ENCODE measurements at places on chromosomes 5 and 9.

GRCh38 chr5:82278711-82279370 is 687 bp upstream of the RPS23 start:
- no peak for DNase-seq

DNA sequence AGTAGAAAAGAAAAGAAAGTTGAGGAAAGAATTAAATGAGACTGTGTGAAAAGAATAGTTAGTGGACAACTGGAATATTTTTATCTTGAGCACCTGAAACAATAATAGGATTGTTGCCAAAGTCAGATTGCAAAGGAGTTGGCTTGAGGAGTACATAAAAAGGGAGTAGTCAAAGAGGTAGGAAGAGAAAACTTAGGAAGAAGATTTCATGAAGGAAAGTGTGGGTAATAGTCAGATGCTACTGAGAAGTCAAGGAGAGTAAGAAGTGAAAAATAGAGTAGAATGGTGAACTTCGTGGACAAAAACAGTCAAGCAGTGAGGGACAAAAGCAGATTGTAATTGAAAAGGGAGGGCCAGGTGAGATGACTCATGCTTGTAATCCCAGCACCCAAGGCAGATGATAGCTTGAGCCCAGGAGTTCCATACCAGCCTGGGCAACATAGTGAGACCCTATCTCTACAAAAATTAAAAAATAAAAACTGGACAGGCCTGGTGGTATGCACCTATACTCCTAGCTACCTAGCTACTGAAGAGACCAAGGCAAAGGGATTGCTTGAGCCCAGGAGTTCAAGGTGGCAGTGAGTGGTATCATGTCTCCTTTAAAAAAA is 178.9 kb downstream of the NIPBL start:
- DNase-seq = no peak

- DNase-seq = no peak
Measured at GRCh38 chr9:35552376-35552775, 52.7 kb upstream of the TESK1 start.

GRCh38 chr5:43648499-43649124 is 45.6 kb downstream of the NNT start:
- DNase-seq = no peak

- no peak for DNase-seq
Measured at GRCh38 chr9:72299017-72299603, 65.9 kb downstream of the ZFAND5 start.

DNA sequence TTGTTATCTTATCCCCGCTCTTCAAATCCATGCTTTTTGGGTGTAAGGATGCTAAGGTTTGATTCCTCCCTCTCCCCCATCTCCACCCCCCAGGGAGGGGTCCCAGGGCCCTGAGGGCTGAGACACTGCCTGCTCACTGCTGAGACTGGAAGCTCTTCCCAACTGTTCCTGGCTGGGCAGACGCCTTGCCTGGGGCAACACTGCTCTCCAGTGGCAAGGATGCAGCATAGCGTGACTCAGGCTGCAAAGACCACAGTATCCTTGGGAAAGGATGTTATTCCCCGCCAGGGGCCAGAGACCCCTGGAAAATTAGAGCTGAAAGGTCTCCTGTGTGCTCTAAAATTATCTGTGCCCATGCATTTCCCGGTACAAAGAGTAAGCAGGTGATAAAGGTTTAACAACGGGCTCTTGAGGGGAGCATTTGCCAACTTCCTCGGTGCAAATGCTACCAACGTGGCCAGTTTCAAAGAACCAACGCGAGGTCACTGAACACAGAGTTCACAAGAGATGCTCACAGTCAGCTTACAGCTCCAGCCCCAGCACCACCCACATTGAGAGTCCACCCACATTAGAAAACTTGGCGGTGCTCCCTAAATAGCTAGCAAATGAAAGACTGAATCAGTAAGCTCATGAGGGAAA is 271.9 kb downstream of the NSG2 start:
- DNase-seq = peak; percentile 14

- no peak for DNase-seq
Measured at GRCh38 chr5:12399868-12400267, 495.6 kb upstream of the CTNND2 start.

GRCh38 chr5:112914584-112914983 is 7.4 kb downstream of the REEP5 start:
- DNase-seq = no peak

GRCh38 chr9:105957830-105958229 is 263.5 kb downstream of the TMEM38B start:
- DNase-seq = no peak

GRCh38 chr9:33320568-33321261 is 30.4 kb downstream of the NFX1 start:
- no peak for DNase-seq

DNA sequence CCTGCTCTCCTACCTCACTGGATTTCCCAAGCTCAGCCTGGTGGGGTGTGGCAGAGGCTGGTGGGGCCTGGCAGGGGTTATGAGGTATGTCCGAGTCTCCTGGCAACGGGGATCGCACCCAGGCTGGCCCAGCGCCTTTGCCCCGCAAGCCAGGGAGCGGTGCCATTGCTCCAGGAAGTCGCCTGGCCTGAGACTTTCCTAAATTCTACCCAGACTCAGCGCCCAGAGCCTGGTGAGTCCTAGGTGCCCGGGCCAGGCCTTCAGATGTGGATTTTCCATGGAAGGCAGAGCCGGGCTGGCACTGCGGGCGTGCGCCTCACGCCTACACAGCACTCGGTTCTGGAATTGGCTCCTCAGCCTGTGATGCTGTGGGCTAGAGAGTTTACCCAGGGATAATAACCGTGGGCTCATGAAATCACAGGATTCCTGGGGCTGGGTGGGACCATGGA is 155.4 kb upstream of the COL5A1 start:
- no peak for DNase-seq

- DNase-seq = no peak
Measured at GRCh38 chr9:122286764-122287163, 22.1 kb downstream of the MRRF start.

GRCh38 chr5:583645-584044 is 28.5 kb upstream of the CEP72 start:
- DNase-seq = no peak

GRCh38 chr5:124951661-124952060 is 205.2 kb upstream of the ZNF608 start:
- DNase-seq = no peak

DNA sequence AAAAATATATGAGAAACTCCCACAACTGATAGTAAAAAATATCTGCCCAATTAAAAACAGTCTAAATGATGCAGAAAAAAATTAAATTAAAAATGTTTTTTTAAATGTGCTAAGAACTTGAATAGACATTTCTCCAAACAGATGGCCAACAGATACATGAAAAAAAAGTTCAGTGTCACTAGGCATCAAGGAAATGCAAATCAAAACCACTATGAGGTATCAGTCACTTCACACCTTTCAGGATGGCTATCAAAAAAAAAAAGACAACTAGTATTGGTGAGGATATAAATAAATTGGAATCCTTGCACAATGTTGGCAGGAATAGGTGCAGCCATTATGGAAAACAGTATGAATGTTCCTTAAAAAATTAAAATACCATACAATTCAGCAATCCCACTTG is 16.6 kb downstream of the ZNF131 start:
- no peak for DNase-seq

DNA sequence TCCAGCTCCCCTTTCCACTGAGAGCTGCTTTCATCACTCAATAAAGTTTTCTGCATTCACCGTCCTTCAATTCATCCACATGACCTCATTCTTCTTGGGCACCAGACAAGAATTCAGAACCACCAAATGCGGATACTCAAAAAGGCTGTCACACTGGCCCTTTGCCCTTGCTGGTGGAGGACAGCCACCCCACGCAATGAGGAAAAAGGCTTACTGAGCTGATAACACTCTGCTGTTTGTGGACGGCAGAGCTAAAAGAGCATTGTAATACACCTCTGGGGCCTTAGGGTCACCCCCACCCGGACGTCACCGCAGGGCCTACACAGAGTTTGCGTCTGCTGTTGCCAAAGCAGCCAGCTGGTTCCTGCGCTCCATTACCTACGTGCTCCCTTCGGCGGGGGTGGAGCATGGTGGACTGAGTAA is 51.2 kb upstream of the ZNF608 start:
- DNase-seq = no peak

GRCh38 chr5:141848744-141849414 is 29.3 kb downstream of the PCDH1 start:
- no peak for DNase-seq

GRCh38 chr5:115033861-115034260 is 135.8 kb downstream of the TRIM36 start:
- no peak for DNase-seq

GRCh38 chr5:82894716-82895115 is 182.5 kb downstream of the TMEM167A start:
- no peak for DNase-seq

DNA sequence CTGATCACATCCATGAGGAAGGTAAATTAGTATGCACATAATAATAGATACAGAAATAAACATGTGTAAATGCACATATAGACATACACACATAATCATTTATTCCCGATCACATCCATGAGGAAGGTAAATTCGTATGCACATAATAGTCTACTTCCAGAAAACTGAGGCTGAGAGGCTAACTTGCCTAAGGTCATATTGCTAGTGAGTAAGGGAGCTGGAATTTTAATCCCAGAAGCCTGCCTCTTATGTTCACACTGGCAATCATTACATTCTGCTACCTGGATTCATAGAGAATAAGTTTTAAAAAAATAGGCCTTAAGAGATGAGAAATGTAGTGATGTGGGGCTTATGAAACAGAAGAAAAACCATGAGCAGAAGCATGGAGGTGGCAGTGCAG is 716.3 kb downstream of the BRINP1 start:
- DNase-seq = no peak

DNA sequence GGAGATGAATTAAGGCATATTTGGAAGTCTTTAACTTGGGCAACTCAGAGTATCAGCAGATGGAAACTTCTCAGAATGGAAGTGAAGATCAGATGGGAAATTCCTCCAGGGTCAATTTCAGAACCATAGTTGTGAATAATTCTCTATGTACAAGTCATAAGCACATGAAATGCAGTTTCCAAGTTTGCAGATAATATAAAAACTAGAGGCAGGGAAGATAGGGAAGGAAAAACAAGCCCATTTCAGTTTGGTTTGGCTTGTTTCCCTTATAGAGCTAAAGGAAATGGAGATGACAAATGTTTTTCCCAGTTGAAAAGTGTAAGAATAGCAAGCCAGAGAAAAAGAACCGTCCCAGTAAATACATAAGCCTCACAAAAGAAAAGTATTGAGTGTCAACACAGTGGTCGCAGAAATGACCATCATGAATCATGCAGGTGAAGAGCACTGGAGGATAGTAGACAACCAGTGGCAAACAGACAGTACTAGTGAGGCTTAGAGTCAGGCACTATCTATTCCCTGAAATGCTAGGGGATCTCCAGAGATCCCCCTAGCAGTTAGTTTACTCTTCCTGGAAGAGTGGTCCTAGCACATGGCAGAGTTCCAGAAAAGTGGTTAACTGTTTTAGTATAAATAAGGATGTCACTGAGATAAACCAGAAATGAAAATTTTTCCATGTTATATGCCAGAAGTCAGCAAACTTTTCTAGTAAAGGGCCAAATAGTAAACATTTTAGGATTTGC is 245.9 kb downstream of the SAXO1 start:
- DNase-seq = no peak

DNA sequence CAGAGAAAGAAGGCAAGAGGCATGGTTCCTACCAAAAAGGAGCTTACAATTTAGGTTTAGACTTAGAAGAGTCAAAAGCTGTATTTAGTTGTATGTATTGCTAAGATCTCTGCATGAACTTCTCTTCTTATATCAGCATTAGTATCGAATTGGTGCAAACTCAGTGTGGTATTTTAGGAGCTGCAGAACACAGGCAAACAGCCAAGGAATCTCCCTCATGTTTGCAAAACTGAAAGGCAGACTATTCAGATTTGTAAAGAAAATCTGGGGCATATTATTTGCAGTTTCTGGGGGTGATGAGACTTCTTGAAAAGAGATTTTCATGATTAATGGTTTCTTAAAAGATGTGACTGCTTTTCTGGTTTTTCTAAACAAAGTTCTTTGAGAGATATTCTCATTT is 252.7 kb downstream of the CEMIP2 start:
- DNase-seq = no peak

DNA sequence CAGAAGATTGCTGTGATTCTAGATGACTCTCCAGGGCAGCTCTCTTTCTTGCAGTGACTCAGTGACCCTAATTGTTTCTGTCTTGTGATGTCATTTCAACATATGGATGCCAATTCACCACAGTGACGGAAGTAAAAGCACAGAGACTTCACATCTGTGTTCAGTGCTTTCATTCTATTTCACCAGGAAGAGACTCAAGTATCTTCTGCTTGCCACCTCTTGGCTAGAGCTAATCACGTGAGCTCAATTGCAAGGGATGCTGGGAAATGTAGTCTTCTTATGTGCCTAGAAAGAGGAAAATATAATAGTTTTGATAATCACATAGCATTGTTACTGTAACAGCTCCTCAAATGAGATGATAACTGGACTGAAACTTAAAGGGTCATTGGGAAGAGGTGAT is 453.3 kb upstream of the KLF4 start:
- no peak for DNase-seq

- DNase-seq = no peak
Measured at GRCh38 chr5:38369692-38370091, 111.3 kb downstream of the EGFLAM start.

DNA sequence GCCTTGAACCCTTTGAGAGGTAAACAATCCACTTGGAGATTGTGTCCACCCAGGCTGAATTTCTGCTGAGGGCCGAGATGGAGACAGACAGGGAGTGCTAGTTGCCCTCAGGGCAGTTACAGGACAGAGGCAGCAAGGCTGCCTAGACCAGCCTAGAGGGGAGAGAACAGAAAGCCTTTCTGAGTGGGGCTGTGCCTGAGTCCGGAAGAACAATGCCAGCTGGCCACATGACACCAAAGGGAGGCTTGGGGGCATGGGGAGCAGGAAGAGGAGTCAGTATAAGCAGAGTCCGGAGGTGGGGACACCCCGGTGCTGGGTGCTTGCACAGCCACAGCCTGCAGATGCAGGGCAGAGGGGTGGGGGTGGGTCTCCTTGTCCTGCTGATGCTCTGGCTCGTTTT is 145.7 kb downstream of the CFAP90 start:
- DNase-seq = no peak

DNA sequence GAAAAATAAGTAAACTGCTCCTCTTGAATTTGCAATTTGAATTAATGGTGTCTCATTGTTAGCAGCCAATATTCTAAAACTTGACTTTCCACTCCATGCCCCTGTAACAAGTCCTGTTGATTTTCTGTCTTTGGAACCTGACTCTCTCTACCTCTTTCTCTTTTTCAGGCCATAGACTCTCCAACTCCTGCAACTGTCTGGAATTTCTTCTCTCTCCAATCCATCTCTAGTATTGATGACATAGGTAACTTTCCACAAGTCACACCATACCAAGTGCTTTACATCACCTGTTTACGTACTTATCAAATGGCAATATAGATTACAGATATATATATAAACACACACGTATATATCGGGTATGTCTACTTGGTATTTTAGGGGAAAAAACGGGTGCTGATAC is 923 bp downstream of the C5orf34 start:
- no peak for DNase-seq

GRCh38 chr9:90331826-90332575 is 310.6 kb downstream of the DIRAS2 start:
- DNase-seq = no peak

DNA sequence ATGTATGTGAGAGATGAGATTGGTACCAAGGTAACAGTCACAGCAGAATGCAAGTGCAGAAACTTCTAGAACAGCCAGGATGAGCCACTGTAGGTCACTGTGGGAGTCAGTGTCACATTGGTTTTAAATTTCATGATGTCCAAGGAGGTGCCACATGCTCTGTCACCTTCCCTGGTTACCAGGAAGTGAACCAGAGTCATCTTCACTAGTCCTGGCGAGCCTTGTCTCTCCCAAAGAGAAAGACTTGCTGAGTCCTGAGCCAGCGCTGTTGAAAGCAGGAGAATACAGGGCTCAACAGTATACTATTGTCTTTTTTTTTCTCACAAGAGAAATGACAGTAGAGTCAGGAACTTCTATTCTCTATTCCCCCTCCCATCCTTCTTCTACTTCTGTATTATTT is 615.5 kb downstream of the RAB3C start:
- no peak for DNase-seq

Measured in cerebellar nuclear complex (tissue), 1 donor.